ENCODE measurements at places on chromosomes 16 and 17.

DNA sequence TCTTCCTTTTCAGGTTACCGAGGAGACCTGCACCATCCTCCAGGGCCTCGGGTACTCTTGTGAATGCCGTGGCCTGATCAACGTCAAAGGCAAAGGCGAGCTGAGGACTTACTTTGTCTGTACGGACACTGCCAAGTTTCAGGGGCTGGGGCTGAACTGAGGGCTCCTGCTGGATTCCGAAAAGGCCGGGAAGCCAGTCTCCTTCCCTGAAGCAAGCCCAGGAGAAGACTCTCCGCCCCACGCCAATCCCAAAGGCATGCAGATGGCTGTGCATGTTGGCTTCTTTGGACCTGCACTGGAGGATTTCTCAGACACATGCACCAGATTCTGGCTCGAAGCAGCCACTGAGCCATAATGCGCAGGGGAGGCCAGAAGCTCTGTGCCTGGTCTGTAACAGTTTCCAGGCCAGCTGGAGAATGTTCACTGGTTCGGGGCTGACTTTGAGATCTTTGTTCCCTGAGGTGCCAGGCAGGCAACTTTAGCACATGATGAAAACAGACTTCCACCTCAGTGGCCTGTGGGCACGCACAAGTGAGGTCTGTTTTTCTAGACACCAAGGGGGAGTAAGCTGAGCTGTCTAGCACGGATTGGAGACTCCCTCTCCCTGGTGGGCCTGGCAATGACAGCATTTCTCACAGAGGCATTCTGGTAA, 49.1 kb downstream of the ADCY7 start:
- no peak for DNase-seq

DNA sequence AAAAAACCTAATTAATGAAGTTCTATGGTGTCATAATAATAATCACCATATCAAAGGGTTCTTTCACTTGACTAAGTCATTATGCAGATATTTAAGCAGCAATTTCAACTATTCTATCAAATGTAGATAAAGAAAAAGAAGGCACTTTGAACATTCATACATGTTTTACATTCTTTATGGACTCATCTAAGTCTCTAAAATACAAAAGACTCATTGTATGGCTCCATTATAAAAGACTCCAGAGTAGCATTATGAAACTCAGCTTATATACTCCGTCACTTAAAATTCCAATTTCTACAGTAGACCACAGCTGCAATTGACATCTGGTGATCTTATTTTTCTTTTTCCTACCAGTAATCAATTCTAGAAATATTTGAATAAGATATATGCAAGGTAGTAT, 173.5 kb upstream of the KIF2B start:
- DNase-seq, result no peak

DNA sequence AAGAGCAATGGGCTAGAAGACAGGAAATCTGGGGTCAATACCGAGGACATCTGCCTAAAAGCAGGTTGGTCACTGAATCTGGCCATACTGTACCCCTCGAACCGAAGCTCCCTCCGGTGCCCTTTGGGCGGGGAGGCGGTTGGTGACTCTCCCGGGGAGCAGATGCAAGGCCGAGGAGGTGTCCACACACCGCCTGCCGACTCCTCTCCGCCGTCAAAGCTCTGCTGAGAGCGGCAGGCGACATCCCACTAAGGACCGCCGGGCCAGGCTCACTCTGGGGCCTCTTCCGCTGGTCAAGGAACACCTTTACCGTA, 458 bp downstream of the ZNF200 start:
- DNase-seq, result no peak

DNA sequence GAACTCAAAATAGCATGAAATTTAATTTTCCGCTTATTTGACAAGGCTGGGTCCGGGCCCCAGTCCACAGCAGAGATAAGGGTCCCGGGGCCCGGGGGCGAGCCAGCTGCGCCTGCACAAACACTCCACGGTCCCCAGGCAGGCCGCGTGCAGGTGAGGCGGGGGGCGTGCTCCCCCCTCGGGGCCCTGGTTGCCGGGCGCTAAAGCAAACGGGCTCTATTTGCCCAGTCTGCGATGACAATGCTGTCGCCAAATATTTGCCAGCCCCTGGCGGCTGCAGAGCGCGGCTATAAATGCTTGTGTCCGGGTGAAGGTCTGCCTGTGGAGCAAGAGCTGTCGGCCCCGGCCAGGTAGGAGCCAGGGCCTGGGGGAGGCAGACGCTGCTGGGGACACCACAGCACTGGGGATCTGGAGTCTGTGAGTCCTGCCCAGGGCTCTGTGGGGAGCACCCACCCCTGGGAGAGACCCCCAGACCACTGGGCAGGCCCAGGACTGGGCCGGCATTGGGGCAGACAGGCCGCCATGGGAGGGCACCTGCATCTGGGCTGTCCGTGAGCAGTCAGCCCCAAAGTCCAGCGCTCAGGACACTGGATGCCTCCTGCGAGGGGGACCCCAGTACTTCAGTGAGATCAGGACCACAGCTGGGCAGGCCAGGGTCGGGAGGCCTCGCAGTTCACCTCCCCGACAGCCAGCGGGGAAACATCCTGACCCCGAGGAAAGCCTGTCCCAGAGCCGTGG, at the start of gene PERCC1:
Gene PERCC1 (plus strand): TSS at position 320 of the 738 bp plus-strand sequence. CDS start 1,516 bp downstream, outside the sequence.
- DNase-seq, result no peak

- no peak for DNase-seq
Measured at GRCh38 chr17:58339755-58340404, 11.3 kb upstream of the TSPOAP1 start.

All from stimulated activated CD4-positive, alpha-beta T cell treated with anti-CD3 and anti-CD28 coated beads, Interleukin-1b, Interleukin-23, amount 100 ng/mL, for 4 hours (primary cell).